ENCODE measurements at places on chromosomes 7 and 10.

DNA sequence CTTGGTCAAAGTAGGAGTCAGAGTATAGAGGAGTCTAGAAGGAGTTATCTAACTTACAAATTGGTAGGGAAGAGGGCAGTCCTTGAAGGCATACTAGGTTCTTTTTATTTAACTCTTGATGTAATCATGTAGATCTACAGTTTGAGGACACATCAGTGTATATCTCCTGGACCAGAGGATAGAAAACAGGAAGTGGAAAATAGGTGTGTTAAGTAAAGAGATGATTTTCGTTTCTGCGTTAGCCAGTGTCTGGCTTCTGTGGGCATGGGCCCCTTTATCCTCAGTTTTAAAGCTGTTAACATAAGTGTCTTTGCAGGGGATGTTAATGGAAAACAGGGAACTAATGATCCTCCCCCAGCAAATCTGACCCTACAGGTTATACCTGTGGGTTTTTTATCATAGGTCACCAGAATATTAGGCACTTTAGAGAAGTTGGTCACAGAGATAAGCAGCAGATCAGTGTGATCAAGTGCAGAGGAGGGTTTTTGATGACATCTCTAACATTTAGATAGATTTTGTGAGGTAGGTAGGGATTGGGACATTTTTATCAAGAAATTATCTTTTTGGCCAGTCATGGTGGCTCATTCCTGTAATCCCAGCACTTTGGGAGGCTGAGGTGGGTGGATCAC, 58.6 kb upstream of the PRSS1 start:
- DNase-seq: no peak

GRCh38 chr7:37193775-37194135, 254.9 kb downstream of the ELMO1 start:
- DNase-seq: no peak

DNA sequence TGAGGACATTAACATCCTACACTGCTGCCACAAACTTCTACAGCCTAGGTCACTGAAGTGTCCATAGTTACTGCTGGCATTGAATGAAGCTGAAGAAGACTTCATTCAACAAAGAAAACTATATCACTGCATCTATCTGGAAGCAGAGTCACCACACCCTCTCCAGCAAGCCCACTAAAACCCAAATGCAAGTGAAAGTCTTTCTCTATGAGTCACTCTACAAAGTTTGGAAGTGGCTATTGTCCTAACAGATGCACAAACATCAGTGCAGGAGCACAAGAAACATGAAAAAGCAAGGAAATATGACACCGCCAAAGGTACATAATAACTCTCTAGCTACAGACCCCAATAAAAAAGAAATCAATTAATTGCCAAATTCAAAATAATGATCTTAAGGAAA, 43.5 kb upstream of the CAMK2B start:
- DNase-seq: no peak

- DNase-seq: peak; percentile 19
Measured at GRCh38 chr7:29946428-29947186, 43.0 kb downstream of the SCRN1 start.

- no peak for DNase-seq
Measured at GRCh38 chr10:106959521-106959920, 205.0 kb downstream of the SORCS1 start.

GRCh38 chr7:50704844-50705243, 77.9 kb downstream of the GRB10 start:
- no peak for DNase-seq
